ENCODE measurements at places on chromosomes 7 and 10. TPM values are rescaled to one million over a fixed set of nuclear protein-coding genes. Genes with fewer than 3 reads are reported as not detected.

DNA sequence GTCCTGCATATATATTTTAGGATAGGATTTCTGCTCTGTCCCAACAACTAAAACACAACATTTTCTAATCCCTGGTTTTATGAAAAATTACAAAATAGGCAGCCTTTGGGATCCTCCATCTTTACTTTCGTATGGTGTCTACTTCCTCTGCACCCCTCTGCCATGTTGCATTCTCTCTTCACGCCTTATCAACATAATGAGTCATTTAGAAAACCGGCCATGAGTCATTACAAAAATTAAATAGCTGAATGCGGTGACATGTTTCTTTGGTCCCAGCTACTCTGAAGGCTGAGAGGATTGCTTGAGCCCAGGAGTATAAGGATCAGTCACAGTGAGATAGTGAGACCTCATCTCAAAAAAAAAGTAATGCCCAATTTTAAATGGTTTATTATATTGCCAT lies 148.1 kb upstream of the CELF2 start:
- no peaks in the 10 kb centered on the region for H3K4me1 ChIP-seq
- no peak overlapping the region for H3K27ac ChIP-seq
- no peaks in the 10 kb centered on the region for H3K27me3 ChIP-seq
- H3K4me3 ChIP-seq: no peak overlapping the region
- no peaks in the 10 kb centered on the region for H3K36me3 ChIP-seq

- DNase-seq: no peak
- H3K36me3 ChIP-seq: no peaks in the 10 kb centered on the region
- no peak overlapping the region for H3K4me3 ChIP-seq
- no peaks in the 10 kb centered on the region for H3K4me1 ChIP-seq
- no peak overlapping the region for H3K27ac ChIP-seq
- H3K27me3 ChIP-seq: no peaks in the 10 kb centered on the region
These were observed 505.1 kb downstream of the DNAJB6 start for GRCh38 chr7:157841773-157842370.

DNA sequence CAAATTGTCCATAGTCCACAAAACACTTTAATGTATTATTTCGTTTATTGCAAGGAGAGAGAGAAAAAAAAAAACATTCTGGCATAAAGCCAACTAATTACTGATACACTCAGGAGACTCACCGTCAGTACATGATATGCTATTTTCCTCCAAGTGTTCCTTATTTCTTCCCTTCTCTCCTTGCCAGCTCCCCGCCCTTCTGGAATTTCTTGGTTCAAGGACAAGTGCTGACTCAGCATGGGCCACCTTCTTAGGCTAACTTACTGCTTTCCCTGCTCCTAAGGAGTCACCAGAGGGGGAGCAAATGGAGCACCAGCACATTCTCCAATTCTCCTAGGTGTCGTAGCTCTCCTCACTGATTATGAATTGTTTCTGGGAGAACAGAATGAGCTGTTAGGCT lies 133.8 kb upstream of the HDAC9 start:
- no peaks in the 10 kb centered on the region for H3K36me3 ChIP-seq
- peak; percentile 49 for DNase-seq
- H3K27ac ChIP-seq: no peak overlapping the region
- peaks cover 7% of the 10 kb centered on the region for H3K4me1 ChIP-seq
- H3K4me3 ChIP-seq: no peak overlapping the region
- H3K27me3 ChIP-seq: no peaks in the 10 kb centered on the region

The LBX1 gene
- not detected for total RNA-seq

- no peak overlapping the region for H3K27ac ChIP-seq
These were observed 177.6 kb upstream of the FZD8 start for GRCh38 chr10:35819736-35820135.

DNA sequence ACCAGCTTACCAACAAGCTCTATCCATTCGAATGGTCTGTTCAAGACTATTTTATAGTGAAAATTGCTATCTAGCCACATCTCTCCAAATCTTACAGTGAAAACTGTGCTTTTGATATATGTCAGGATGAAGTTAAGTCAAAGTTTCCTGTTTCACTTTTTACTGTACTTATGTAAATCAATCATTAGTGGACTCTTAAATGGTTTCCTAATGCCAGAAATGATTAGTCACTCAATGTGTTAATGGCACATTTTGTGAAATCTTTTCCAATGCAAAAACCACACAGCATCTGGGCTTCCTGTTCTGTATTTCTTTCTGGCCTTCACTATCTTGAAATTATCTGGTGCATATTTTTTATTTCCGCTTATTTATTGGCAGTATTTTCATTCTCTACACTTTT lies 87.3 kb upstream of the STEAP1B start:
- H3K4me3 ChIP-seq: no peak overlapping the region
- no peaks in the 10 kb centered on the region for H3K27me3 ChIP-seq
- DNase-seq: peak; percentile 27
- no peaks in the 10 kb centered on the region for H3K36me3 ChIP-seq
- H3K4me1 ChIP-seq: peaks cover 64% of the 10 kb centered on the region

The KMT2C gene
- 47.6 TPM for total RNA-seq

The BTBD16 gene
- total RNA-seq: not detected

The ANKRD61 gene
- 0.42 TPM for total RNA-seq

The H2BK1 gene
- total RNA-seq: not detected

The TMUB1 gene
- total RNA-seq: 30.1 TPM

The CPA4 gene
- 4.3 TPM for total RNA-seq
